ENCODE measurements at places on chromosomes 12 and 14.

DNA sequence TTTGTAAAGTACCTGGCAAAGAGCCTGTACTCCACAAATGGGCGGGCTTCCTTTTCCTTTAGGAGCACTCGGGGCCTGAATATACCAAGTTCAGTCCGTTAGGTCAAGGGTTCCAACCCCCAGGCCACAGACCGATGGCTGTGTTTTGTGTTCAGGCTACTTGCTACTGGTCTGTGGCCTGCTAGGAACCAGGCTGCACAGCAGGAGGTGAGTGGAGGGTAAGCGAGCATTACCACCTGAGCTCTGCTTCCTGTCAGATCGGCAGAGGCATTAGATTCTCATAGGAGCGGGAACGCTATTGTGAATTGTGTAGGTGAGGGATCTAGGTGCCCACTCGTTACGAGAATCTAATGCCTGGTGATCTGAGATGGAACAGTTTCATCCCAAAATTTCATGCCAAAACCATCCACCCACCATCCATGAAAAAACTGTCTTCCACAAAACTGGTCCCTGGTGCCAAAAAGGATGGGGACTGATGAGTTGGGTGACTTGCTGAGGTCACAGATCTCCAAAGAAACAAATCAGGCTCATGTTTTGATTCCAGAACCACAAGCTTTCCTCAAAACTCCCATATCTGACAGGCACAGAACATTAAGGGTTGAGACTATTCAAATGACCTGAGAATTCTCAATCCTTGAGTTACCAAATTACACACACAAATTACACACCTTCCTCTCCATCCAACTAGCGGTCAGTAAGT, 4.2 kb downstream of the CSRP2 start:
- DNase-seq = no peak

- DNase-seq = no peak
These were observed 32.2 kb upstream of the ANKRD9 start for GRCh38 chr14:102541771-102542170.

DNA sequence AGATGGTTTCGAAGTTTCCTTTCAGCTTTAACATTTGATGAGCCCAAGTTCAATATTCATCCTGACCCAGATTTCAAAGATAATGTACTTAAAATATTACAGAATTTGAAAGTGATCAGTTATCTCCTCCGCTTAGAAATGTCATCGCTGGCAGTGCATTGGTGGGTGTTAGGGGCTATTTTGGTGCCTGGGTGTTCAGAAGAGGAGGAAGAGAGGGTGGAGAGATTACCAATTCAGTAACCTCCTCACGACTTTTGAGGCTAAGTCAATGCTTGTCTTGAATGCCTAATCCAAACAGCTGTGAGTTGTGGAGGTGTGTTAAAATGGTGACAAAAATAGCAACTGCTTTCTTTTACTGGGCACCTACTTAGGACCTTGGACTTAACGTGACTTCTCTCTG, 13.8 kb upstream of the DGLUCY start:
- no peak for DNase-seq

- peak; percentile 23 for DNase-seq
These were observed 68.3 kb downstream of the DYRK2 start for GRCh38 chr12:67716817-67717216.

DNA sequence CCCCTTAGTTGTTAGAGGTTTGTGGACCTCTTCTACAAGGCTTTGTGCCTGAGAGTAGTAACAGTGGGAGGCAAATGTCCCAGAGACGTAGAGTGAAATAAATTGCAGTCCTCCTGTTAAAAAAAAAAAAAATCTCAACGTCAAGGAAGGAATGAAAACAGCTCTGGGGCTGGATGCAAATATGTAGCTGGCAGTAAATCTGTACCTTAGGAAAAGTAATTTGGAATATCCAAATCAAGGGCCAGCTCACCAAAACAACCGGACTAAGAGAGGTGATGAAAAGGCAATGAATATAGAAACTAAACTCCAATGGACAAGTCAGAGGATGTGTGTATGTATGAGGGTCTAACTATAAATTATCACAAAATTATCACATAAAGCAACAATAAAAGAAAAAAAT, 27.0 kb downstream of the SINHCAF start:
- DNase-seq = no peak

DNA sequence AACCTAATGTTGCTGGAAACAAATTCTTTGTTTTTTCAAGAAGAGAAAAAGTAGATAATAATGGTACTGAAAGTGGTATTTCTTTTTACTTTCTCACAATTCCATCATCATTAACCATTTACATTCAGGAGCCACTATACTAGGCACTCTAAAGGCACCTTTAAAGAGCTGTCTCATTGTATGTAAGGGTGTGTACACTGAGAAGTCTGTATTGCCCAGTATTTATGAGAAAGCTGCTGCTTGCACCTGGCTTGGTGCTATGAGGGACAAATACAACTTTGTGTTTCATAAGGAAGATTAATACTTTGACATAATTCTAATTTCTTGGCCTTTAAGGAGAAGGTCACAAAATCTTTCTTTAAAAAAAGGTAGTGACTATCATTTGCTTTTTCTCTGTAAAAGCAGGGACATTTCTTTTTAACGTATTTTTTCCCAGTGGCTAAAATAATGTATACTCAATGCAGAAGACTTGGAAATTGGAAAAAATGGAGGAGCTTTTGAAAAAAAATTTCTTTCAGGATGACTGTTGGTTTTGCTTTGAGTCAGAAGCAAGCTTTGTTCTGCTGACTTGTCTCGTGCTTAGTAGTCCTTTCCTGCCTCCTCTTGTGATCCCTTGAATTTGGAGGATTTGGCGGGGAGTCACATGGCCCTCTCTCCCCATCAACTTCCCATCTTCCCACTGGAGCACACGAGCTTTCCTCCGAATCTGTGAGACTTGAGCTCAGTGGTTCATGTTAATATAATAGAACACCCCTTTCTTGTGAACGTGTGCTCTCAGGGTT, 50.1 kb downstream of the RASSF3 start:
- DNase-seq = no peak

GRCh38 chr12:16349131-16349460, 1.7 kb downstream of the MGST1 start:
- DNase-seq = peak; percentile 98

DNA sequence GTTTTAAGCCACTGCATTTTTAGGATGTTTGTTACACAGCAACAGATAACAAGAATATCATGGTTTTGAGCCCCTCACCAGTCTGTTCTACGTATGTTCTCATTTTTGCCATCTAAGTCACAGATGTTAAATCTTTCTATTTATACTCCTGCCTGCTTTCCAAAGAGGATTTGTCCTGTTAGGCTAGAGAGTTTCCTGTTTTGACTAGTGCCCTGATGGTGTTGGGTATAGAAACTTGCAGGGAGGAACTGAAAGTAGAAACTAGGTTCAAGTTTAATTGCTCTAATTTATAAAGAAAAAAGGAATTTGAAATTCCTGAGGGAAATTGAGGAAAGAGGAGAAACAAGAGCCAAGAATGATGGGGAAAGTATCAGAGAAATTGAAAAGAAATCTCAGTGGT, 74.4 kb upstream of the COCH start:
- DNase-seq = no peak

- no peak for DNase-seq
These were observed 73.4 kb downstream of the DUSP6 start for GRCh38 chr12:89278862-89279261.

DNA sequence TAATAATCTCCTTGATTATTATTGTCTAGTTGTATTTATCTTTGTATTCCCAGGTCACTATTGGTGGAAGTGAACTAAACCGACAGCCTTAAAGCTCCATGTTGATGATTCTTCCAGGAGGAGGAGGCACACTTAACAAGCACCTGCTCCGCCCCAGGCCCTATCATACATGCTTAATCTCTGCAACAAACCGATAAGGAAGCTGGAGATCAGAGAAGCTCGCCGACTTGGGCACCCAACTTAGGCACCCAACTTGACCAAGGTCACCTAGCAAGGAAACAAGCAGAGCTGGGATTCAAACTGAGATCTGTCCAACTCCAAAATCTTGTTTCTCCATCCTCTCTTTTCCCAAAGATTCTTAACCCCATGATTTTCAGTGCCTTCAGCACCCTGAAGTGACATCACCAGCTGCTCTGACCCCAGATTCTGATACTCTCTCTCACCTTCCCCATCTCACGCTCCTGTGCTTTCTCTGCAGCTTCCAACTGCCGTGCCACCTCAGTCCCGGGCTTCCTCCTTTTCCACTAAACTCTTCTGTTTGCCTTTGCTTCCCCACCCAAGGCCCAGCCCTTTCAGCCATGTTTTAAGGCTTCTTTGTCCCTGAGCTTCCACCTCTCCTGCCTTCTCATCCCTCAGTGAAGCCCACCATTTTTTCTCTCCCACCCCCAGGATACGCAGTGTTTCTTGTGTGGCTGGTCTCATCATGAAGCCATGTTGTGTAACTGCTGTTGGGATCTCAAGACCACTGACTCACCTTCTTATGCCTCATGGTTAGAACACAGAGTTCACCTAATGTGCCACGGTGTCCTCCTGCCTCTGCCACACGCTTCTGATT, 6.6 kb upstream of the KRT18 start:
- no peak for DNase-seq

DNA sequence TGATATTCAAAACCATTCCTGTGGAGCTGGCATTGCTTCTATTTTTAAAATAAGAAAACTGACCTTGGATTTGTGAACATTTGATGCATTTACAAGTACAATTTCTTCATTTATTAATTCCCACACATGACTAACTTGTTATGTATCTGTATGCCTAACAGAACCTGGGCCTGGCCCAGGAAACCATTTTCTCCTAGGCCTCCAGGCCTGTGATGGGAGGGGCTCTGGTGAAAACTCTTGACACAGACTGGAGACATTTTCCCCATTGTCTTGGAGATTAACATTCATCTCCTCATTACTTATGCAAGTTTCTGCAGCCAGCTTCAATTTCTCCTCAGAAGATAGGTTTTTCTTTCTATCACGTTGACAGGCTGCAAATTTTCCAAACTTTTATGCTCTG, 42.0 kb downstream of the GLIPR1L2 start:
- DNase-seq = peak; percentile 9

- DNase-seq = peak; percentile 55
These were observed 133.6 kb upstream of the NAV3 start for GRCh38 chr12:77697126-77697525.

DNA sequence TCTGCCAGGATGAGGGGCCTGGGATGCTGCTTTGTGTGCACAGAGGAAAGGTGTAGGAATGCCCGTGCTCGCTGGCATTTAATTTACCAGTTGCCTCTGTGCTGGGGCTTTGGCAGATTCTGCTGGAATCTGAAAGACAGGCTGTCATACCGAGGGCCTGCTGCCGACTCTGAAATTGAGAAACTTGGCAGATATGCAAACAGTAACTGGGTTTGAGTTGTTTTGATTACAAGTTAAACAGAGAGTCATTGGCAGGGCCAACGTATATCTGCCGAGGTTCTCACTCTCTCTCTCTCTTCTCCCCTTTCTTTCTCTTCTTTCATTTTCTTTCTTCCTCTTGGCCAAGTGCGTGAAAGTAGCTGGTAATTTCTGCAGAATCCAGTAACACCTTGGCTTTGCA, 618.7 kb downstream of the VRK1 start:
- DNase-seq = no peak

GRCh38 chr14:36915081-36915480, 253.4 kb downstream of the PAX9 start:
- no peak for DNase-seq

DNA sequence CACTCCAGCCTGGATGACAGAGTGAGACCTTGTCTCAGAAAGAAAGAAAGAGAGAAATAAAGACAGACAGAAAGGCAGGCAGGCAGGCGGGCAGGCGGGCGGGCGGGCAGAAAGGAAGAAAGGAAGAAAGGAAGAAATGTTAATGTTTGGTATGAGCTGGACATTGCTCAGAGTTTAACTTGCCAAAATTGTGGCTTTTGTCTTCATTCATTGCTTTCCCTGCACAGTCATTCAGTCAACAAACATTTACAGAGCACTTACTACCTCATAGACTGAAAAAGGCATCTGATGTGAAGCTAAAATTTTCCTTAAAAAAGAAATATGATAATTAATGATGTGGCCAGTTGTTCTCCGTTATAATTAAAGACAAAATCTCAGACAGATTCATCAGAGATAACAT, 247.1 kb downstream of the SPTSSA start:
- peak; percentile 45 for DNase-seq

GRCh38 chr14:103948442-103948841, 6.1 kb upstream of the RD3L start:
- no peak for DNase-seq

- DNase-seq = no peak
These were observed 1.4 kb downstream of the C12orf56 start for GRCh38 chr12:64389154-64389553.

DNA sequence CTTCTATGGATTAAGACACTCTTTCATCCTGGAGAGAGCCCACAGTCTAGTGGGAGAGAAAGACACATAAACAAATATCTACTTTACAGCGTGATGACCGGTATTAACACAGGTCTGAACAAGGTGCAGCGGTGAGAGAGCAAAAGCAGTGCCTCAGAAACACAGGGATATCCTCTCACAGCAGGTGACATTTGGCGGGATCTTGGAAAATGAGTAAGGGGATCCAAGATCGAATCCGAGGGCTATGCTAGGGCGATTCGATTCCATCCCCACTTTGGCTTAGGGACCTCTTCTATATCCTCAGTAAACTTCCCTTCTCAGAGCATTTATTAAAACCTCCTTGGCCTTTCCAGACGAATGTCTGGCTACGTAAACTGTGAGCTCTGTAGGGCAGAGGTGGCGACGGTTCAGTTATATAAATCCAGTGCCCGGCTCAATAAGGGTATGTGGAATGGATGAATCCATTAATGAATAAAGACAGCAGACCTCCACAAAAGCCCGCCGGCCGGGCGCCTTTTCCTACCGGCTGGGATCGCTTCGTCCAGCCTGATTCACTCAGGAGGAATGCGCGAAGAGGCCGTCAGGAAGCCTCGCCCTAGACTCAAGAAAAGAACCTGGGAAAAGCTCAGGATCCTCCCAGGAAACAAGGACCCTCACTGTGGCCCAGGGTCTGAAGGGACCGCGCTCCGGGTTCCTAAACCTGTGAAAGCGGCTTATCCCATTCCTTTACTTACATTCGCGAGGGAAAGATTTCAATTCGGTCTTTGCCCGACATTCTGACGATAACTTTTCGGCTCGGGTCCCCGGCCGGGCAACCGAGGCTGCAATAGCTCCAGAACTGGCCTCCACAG, 455 bp downstream of the ATP6V1D start:
- DNase-seq = peak; percentile 50

DNA sequence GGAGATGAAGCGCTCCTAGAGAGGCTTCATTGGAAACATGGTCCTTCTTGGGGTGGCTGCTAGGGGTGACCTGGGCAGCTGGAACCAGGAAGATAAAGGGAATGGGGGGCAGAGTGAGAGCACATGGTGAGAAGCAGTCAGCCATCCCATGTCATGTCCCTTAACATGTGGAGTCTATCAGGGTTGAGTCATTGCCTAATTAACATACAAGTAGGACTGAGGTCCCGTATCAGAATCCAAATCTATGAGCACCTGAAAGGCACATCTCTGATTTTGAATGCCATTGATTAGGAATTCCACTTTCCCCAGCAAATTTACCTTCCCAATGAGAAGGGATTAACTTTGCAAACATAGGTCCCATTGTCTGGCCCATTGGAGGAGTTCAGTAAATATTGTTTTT, 20.3 kb upstream of the PPP1R1A start:
- no peak for DNase-seq

GRCh38 chr14:96693252-96693820, 103.8 kb upstream of the VRK1 start:
- DNase-seq = no peak

Data from fibroblast of mammary gland (primary cell).